ENCODE measurements at places on chromosomes 11 and 22.
A peak's percentile ranks its signal among the peaks of the same experiment; 100 is the strongest.

DNA sequence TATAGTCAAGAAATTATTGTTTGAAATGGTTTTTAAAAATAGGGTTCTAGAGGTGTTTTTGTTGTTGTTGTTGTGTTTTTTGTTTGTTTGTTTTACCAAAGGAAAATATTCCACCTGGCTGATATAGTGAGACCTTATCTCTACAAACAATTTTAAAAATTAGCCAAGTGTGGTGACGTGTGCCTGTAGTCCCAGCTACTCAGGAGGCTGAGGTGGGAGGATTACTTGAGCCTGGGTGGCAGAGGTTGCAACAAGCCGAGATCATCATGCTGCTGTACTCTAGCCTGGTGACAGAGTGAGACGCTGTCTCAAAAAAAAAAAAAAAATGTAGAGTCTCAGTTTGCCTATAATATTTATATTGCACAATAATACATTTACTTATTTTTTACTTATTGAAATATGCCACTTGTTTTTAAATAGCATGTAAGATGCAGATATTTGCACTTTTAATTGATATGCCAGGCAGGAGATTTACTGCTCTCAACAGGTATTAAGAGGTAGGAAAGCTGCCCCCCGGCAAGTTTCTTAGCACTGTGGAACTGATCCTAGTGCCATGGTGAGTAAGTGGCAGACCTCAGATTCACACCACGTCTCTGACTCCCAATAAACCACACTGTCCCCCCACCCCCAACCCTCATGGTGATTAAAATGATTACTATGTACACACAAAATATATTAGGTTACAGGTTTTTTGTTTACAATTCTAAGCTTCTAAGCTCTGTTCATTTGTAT, 157.4 kb downstream of the TEAD1 start:
- DNase-seq, result no peak

DNA sequence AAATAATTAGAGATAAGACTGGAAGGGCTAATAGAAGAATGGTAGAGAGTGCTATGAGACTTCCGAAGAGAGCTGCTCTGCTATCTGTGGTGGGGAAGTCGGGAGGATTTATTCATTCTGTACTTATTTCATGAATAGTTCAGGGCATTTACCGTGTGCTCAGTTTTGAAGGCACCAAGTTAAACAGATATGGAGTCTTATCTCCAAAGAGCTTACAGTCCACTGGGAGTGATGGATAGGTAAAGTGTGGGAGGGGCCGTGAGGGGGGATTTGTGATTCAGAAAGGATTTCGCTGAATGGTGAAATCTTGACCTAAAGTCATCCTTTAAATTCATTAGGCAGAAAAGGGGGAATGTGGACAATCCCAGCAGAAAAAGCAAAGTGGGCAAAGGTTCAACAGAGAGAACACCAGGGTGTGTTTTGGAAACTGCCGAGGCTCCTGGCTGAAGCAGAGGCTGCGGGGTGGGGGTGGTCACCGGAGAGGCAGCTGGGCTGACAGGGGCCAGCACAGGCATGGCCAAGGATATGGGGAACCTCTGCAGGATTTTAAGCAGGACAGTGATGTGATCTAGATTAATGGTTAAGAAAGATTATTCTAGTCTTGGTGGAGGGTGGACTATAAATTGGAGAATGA, 91.2 kb downstream of the UBASH3B start:
- no peak for DNase-seq

DNA sequence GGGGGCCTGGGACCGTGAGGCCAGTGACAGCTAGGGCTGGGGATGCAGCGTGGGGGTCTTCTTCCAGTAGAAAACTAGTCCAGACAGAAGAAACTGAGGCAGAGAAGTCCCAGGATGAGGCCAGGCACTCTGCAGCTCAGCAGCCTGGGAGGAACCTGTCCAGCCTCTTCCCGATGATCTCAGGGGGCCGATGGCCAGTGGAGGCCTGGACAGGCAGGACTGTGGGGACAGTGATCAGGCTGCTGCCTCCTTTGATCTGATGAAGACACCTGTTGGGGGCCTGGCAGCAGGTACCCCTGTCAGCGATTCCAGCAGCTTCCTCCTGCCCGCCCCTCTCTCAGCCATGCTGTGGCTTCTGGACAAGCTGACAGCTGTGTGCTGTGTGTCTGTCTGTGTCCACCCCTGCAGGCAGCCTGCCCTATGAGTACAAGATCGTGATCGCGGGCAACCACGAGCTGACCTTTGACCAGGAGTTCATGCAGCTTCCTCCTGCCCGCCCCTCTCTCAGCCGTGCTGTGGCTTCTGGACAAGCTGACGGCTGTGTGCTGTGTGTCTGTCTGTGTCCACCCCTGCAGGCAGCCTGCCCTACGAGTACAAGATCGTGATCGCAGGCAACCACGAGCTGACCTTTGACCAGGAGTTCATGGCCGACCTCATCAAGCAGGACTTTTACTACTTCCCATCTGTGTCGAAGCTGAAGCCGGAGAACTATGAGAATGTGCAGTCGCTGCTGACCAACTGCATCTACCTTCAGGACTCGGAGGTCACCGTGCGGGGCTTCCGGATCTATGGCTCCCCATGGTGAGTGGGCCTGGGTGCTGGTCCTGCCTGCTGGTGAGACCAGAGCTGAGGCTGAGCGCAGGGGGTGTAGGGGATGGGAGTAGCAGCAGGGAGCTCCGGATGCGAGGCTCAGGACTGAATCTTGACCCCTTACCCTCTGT, 62.6 kb downstream of the MPPED1 start:
- DNase-seq, result no peak

GRCh38 chr11:66846671-66847091, 3.4 kb downstream of the RCE1 start:
- no peak for DNase-seq

DNA sequence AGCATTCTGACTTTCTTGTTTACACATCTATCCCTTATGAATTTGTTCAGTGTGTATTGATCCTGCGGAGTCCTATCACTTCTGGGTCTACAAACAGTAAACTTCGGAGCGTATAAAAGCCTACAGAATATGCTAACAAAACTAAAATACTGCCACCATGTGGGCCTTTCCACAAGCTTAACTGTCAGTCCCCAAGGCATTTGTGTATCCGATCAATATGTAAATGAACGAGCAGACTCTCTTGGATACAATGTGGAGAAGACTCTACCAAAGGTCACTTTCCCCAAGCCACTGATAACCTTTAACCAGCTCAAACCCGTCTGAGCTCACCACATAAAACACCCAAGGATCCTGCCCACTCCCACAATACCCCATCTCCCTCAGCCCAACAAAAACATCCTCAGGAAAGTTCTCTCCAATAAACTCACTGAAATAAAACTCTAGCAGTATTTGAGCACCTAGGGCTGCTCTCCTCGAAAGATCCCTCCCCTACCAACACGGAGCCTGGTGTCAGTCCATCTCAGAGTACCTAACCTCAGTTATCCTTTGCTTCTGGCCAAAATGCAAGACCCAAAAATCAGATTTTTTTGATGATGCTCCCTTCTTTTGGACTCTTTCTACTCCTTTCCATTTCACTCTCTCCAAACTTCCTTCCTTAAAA, 17.8 kb downstream of the ADA2 start:
- no peak for DNase-seq

- DNase-seq, result peak; percentile 95
These were observed at the start of gene MALAT1 for GRCh38 chr11:65498977-65499712. TSS of gene MALAT1 (plus strand) at chr11:65499045.

DNA sequence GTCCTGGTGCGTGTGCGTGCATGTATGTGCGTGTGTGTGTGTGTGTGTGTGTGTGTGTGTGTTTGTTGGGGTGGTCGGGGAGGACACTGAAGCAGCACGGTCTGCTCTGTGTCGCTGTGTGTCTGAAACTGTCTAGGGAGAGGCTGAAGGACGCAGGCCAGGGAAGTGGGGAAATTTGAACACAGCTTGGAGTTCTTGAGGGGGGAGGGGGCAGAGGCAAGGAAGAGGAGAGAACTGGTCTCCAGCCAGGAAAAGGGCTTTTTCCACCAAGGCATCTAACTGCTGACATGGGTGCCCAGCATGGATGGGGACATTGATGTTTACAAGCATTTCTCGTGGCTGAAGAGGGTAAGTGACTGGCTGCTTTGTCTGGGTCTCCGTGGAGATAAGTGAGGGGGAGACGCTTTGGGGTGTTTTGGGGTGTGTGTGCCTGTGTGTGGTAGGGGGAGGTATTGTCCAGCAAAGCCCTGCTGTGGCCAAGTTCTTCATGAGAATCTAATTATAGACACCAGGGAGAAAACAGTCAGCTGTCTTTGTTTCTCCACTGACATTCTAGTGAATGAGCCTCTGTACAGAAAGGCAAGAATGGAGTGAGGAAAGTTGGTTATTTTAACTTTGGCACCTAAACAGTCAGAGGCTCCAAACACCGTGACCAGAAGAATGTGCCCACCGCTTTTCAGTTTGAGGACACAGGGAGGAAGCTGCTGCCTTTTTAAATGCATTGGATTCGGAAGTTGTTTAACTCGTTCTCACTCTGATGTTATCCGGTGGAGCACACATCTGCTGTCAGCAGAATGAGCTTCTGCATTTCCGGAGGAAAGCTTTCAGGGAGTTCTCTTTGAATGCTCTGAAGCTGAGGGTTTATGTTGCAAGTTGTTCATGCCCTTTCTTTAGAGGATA, 63.7 kb downstream of the PPFIBP2 start:
- no peak for DNase-seq

DNA sequence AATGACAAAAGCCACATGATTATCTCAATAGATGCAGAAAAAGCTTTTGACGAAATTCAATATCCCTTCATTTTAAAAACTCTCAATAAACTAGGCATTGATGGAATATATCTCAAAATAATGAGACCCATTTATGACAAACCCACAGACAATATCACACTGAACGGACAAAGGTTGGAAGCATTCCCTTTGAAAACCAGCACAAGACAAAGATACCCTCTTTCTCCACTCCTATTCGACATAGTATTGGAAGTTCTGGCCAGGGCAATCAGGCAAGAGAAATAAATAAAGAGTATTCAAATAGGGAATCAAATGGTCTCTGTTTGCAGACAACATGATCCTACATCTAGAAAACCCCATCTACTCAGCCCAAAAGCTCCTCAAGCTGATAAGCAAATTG, 52.0 kb downstream of the CASP12 start:
- DNase-seq, result no peak

- no peak for DNase-seq
These were observed 119.8 kb upstream of the ANO1 start for GRCh38 chr11:69958308-69958707.

GRCh38 chr22:36734171-36735058, 30.9 kb upstream of the CACNG2 start:
- no peak for DNase-seq

- DNase-seq, result no peak
These were observed 423.0 kb downstream of the TENM4 start for GRCh38 chr11:79017811-79018210.

GRCh38 chr11:130145311-130145812, 14.2 kb upstream of the ST14 start:
- no peak for DNase-seq

- no peak for DNase-seq
These were observed 177.2 kb downstream of the INSC start for GRCh38 chr11:15291885-15292284.

- peak; percentile 46 for DNase-seq
These were observed 15.5 kb downstream of the APOL3 start for GRCh38 chr22:36144886-36145541.

GRCh38 chr11:115926601-115927000, 422.4 kb upstream of the CADM1 start:
- no peak for DNase-seq
